ENCODE measurements at places on chromosomes 16 and 17. TPM values are rescaled to one million over a fixed set of nuclear protein-coding genes. Genes with fewer than 3 reads are reported as not detected.

GRCh38 chr16:81190667-81191066 is 47.8 kb upstream of the BCO1 start:
- peak; percentile 13 for DNase-seq

CTF1 gene
- total RNA-seq, result 1.9 TPM

OR1A1 gene
- total RNA-seq, result not detected

- no peak for DNase-seq
These were observed 1.1 kb downstream of the SYT17 start for GRCh38 chr16:19169082-19169639.

NPW gene
- total RNA-seq, result 1.5 TPM

HSD11B2 gene
- 10.8 TPM for total RNA-seq

SPATA22 gene
- total RNA-seq, result not detected

DNA sequence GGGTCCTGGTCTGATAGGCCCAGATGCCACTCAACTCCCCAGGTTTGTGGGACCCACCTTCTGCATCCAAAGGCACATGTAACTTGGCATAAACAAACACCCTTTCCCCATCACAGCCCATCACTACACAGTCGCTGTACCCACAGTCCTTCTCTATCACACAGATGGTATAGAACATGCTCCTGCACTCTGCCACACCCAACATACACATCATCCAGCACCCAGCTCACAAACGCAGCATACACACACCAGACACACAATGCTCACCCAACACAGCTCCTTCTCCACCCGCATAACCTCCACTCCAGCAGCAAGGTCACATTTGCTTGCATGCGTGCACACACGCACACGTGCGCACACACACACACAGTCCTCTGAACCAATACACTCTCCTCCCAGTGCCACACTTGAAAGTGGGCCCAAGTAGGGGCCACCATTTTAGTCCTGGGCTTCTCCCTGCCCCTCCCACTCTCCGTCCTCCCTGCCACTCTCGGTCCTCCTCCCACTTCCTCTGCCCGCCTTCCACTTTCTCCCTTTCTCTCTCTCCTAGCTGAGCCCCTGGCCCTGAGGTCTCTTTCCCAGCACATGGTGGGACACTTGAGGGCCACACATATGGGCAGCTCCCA is 8.5 kb upstream of the TMEM92 start:
- no peak for DNase-seq

GRCh38 chr17:57675427-57676387 is 69.4 kb downstream of the CCDC182 start:
- DNase-seq, result no peak

BEAN1 gene
- 1.7 TPM for total RNA-seq

- DNase-seq, result no peak
These were observed 37.0 kb upstream of the CCDC182 start for GRCh38 chr17:57782062-57782490.

- DNase-seq, result peak; percentile 23
These were observed 521 bp downstream of the GGA2 start for GRCh38 chr16:23509782-23510163.

BMERB1 gene
- total RNA-seq, result 3.0 TPM

LRRC36 gene
- total RNA-seq, result 9.2 TPM

DNA sequence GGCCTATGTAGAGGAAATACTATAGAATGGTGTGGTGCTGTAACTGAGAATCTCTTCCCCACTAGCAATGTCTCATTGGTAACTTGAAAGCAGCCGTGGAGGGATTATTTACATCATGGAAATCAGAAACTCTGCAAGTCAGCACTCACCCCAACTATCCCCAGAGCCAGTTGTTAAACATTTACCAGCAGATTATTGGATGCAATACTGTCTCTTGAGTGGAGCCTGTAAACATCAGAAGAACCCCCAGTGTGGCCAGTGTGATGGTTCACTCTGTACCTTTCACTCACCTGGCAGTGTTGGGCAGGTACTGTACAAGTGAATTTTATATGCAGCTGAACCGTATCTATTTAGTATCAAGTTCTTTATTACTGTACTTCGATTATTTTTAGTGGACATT is 299.8 kb upstream of the SALL1 start:
- DNase-seq, result no peak

SYNGR2 gene
- total RNA-seq, result 204 TPM

- no peak for DNase-seq
These were observed 17.9 kb downstream of the NGFR start for GRCh38 chr17:49513044-49513395.
